ENCODE measurements at places on chromosomes 6 and 20. TPM values are rescaled to one million over a fixed set of nuclear protein-coding genes. Genes with fewer than 3 reads are reported as not detected.

- DNase-seq: peak; percentile 83
Observed at GRCh38 chr6:42505385-42505718, 53.6 kb upstream of the TRERF1 start.

DNA sequence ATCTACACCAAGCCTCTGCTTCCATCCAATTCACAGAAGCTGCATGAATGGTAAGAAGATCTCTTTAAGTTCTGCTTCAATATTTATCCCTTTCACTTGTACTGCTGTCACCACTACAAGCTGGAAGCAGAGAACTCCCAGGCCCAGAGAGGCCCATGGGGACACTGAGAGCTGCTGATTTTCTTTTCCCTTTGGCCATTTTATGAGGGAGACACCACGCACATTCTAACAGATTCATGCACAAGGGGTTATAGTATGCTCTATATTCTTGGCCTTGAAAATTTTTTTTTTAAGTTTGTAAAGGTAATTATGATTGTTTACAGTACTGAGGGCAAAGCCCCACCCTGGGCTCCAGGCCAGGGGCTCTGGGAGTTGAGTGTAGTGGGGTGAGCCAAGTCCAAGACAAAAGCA is 88.4 kb downstream of the MYB start:
- no peak for DNase-seq

DNA sequence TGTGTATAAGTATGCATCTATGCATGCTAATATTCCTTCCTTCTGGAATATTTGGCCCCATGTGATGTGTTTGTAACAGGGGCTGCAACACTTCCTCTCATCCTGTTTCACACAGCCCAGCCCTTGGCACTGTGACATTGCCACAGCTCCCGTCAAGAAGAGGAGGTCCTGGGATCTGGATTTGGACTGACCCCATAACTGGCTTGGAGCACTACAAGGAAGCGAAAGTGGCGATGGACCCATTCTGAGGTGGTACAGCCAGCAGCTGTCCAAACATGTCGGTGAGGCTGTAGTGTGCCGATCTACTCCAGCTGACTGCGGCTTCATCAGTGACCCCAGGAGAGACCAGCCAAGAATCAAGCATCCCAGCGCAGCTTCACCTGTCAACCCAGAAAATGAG is 18.2 kb downstream of the SYNDIG1 start:
- no peak for DNase-seq

- DNase-seq: no peak
Observed at GRCh38 chr20:24828992-24829648, 119.9 kb upstream of the CST7 start.

GRCh38 chr6:7868926-7869325 is 41.7 kb downstream of the TXNDC5 start:
- no peak for DNase-seq

DNA sequence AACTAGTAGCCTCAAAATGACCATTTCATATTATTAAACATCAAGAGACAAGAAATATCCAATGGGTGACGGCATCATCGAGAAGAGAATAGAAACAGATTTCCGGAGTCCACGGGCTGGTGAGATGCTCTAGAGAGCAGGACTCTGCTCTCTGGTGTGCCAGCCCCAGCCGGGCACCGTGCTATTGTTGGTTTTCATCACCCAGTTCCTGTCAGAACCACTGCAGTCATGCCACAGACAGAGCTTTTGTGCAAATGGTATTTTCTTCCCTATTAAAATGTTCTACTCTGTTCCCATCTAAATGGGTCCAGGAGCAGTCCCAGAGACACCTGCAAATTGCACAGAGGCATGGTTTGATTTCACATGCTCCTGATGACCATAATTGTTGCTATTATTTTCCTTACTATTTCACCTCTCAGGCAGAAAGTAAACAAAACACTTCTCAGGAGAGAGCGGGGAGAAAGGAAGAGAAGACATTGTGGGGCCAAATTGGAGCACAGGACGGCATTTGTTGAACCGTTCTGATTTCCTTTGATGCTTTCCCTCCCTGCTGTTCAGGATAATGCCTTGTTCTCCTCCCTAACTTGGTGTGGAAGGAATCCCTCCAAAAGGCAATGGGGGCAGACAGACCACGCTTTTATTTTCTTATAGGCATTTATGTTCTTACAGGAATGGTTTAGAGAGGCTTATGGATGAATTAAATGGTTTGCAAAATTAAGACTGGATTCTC is 11.4 kb upstream of the RAMACL start:
- DNase-seq: no peak

GRCh38 chr6:20312606-20313005 is 89.1 kb upstream of the E2F3 start:
- DNase-seq: no peak

- DNase-seq: no peak
Observed at GRCh38 chr6:156016186-156016976, 560.7 kb upstream of the NOX3 start.

DNA sequence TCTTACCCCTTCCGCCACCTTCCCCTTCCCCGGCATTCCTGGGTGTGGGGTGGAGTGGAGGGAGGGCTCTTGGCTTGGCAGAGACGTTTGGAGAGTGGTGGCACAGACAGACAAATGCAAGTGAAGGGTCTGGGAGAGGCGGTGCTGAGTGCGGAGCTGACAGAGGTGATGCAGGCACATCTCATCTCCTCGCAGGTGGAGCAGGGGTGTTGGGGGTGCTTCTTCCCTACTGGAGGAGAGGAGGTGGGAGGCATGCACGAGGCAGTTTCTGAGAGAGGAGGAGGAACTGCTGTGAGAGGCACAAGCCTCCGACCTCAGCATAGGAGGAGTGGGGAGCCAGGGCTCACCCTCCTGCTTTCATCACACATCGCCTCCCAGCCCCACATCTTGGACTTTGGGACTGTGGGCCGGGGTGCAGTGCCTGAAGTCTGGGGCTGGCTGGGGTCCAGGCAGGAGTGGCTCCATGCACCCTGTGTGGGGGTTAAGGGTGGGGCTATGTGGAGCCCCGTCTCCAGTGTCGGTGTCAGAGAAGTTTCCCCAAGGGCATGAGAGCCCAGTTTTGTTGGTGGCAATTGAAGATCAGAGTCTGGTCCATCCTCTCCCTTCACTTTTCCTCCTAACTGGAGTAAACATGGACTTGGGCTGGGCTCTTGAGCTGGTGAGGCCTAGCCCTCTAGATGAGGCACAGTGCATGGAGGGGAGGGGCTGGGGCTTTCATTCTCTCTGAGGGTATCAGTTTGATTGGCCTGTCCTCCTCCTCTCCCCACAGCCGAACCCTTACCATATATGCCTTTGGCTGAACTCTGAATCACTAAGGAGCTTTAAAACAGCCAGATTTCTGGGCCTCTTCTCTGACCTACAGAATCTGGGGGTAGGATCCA is 20.2 kb upstream of the SLC22A7 start:
- DNase-seq: peak; percentile 13

- DNase-seq: peak; percentile 71
Observed at GRCh38 chr20:33933469-33933909, 60.2 kb upstream of the RALY start.

GRCh38 chr20:38165089-38165965 is at the start of gene TGM2:
Gene TGM2, minus strand, starts transcription at chr20:38165270. Its CDS starts 72 bp downstream, at chr20:38165198.
- DNase-seq: peak; percentile 46

GRCh38 chr6:38427492-38428210 is 212.1 kb downstream of the BTBD9 start:
- DNase-seq: no peak

DNA sequence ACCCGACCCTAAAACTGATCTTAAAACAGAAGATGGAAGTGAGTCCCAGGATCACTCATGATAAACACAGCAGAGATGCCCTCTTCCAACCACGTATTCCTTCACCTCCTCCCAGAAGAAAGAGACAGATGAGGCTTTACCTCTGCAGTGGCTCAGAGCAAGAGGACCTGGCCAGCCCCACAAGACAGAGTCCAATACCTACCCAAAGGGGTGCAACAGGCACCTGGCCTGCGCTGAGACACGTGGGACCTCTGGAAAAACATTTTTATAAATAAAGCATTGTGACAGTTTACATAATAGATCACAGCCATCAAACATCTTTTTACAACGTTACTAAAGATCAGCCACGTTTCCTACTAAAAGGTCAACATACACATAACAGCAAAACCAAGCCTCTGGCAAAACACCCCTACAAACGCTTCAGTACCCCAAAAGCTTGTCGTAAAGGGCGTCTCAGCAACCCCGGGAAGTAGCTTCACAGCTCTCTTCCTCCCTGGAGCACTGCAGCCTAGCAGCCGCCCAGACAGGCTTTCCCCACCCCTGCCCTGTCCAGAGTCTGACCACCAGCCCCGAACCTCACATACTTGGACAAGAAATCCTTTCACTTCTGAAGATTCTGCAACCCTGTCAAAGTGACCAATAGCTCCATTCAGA is 2.9 kb downstream of the TAF4 start:
- DNase-seq: no peak

DNA sequence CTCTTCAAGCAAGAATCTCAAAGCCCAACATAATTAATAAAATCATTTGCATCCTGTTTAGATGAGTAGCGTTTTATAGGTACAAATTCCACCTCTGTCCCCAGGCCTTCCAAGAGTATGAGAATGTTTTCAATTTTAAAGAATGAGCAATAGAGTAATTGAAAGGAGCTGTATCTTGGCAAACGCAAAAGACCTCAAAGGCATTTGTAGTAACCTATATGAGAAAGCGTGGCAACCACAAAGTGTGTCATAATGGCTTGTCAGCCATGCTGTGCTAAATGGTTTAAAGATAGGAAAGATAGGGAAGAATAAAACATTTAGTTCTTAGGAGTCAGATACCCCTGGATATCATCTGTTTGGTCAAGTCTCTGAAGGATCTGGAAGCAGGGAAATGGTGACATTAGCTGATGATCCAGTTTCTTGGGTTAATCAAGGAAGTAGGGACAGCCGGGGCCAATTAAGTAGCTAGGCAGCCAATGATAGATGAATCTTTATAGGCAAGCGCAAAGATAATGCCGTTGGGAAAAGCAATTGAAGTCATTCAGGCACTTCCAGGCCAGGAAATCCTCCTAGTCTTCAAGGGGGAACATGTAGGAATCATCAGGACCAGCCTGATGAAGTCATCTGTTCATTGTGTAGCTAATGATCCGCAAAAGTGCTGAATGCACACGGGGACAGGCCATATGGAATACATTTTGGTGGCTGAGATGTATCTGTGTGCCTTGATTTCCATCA is 71.5 kb upstream of the ISM1 start:
- no peak for DNase-seq

- DNase-seq: no peak
Observed at GRCh38 chr6:136104556-136104955, 145.6 kb downstream of the MTFR2 start.

- no peak for DNase-seq
Observed at GRCh38 chr20:42173440-42173839, 555.3 kb upstream of the CHD6 start.

DNA sequence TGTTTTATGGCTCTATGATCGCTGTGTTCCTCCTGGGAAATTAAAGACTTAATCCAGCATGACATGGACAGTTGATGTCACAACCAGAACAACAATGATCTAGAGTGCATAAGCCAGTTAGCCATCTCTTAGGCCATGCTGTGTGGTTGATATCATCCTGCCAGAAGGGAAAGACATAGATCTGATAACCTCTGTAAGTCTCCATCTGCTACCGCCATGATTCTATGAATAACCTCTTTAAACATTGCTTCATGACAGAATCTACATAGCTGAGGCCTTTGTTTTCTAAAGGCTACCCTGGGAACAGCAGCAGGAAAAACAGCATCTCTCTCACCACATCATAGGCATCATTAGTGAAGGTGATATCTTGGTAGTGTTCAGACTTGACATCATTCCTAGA is 117.6 kb upstream of the PHACTR1 start:
- DNase-seq: no peak

DNA sequence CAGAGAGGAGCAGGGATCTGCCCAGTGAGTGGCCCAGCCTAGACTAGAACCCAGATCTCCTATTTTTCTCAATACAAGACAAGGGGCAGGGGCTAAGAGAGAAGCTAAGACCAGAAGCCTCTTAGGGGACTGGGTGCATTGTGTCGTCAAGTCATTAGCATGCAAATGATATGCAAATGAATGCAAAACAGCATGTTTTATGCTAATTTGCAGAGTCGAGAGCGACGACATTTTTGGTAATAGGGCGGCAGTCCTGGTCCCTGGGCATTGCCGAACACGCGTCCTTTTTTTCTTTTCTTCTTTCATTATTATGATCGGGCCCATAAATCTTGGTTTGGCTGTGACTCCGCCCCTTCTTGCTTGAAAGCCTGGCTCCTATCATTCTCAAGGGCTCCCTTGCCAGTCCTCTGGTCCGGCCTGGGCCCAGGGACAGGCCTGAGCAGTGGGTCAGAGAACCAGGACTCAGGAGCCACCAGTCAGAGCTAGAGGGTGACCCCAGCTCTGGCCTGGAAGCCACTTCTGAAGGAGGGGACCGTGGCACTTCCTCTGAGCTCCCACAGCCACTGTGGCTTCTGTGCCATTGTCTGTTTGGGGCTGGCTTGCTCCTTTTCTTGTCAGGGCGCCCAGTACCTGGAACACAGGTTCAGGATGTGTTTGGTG is 32.0 kb upstream of the SCRT2 start:
- DNase-seq: no peak

DNA sequence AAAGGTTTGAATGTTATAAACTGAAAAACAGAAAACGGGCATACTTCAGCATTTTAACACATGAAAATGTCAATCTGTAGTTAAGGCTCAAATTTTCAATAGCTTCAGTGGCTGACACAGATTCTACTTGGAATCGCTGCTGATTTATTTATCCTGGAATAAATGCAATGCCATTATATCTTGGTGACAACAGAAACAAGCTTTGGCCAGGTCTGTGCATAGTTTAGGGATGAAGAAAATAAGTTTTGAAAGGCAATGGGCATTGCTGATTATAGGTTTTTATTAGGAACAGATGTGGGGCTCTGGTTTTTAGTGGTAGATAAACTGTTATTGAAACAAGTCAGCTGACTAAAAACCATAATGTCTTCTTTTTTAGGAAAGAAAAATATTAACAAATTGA is 96.8 kb upstream of the SOX4 start:
- no peak for DNase-seq

- no peak for DNase-seq
Observed at GRCh38 chr6:43877463-43878126, 107.6 kb downstream of the VEGFA start.

Gene DDO
- total RNA-seq: 3.3 TPM

Gene HCK
- not detected for total RNA-seq

Gene DYNLRB1
- 133 TPM for total RNA-seq

Gene LRP11
- 50.9 TPM for total RNA-seq

Gene MAFB
- total RNA-seq: not detected

Gene PRPH2
- total RNA-seq: 2.6 TPM

Gene NELFE
- 129 TPM for total RNA-seq

Gene ULBP3
- 11.0 TPM for total RNA-seq

Gene RAD21L1
- 0.19 TPM for total RNA-seq

Gene PRKN
- total RNA-seq: 2.4 TPM

Measured in LHCN-M2 (cell line).